HuH-7.5 (cell line): ENCODE measurements at places on chromosomes 1 and 21.

GRCh38 chr1:153763365-153764225 lies 11.6 kb upstream of the SLC27A3 start:
- no peak for DNase-seq

DNA sequence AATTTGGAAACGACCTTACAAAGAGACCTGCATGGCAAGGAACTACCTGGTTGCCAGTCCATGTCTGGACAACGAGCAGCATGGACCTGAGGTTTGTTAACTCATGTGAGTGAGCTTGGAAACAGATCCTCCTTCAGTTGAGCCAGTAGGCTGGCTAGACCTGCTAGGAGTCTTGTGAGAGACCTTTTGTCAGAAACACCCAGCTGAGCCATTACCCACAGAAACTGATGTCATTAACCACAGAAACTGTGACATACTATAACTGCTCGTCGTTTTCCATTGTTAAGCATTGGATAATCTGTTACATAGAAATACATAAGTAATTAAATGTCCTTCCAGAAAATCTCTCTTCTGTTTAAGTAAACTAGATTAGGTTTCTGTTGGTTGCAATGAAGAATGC lies 211.1 kb upstream of the C21orf91 start:
- no peak for DNase-seq

GRCh38 chr1:91600431-91601337 lies 100.0 kb downstream of the CDC7 start:
- no peak for DNase-seq

- no peak for DNase-seq
Measured at GRCh38 chr1:17184822-17185484, 20.0 kb upstream of the PADI1 start.

GRCh38 chr1:222234351-222234750 lies 313.6 kb downstream of the HHIPL2 start:
- no peak for DNase-seq

DNA sequence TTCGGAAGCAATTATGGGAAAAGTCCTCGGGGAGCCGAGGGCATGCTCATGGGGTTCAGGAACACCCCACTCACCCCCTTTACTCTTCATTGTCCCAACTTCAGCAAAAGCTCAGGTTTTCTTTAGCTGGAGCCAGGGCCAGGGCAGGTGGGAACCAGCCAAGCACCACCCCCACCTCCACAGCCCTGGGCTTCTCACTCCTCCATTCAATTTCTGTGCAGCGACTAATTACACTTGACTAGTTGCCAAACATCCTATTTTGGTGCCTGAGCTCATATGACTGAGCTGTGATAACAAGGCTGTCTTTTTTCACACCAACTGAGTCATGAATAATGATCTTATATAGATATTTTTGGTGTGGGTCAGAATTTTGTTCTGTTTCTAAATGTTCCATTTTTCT lies 257.2 kb upstream of the AJAP1 start:
- DNase-seq, result no peak

DNA sequence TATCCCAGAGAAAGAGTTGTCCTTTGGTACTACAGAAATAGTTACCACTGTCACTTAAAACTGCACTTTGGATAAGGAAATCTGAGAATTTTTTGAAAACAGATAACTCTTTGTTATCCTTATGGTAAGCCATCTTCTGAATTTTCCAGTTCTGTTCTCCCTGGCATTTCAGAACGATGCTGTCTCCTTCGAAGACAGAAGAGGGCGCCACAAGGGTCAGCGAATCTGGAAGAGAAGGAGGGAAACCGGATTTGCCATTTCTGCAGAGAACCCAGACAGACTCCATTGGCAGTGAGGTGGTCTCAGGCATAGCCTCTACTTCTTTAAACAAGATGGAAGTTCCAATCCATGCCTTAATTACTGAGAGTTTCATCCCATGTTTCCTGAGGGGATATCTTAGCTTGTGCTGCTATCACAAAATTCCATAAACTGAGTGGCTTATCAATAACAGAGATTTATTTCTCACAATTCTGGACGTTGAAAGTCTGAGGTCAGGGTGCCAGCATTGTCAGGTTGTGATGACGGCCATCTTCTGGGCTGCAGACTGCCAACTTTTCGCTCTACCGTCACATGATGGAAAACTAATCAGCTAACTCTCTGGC lies 6.4 kb downstream of the FCRL2 start:
- no peak for DNase-seq
